ENCODE measurements at places on chromosomes 7 and 10.
A peak's percentile ranks its signal among the peaks of the same experiment; 100 is the strongest.

- no peak for DNase-seq
Measured at GRCh38 chr10:62636825-62637248, 167.7 kb upstream of the ADO start.

- DNase-seq: no peak
Measured at GRCh38 chr10:118020365-118020764, 26.4 kb downstream of the RAB11FIP2 start.

DNA sequence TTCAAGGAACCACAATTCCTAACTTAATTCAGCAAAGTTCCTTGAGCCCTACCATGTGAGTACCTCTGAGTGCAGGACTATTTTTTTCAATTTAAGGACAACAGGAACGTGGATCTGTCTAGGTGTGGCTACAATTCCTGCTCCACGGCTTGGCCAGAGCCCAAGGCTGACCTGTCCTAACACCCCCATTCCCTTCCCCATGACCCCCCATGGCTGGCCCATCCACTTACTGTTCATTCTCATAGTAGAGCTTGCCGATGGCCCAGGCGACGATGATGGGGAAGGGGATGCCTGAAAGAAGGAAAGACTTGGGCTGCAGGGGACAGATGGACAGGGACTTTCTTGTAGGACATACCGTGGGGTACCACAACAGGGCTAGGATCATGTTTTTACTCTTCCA lies 20.3 kb downstream of the CRHR2 start:
- no peak for DNase-seq

GRCh38 chr10:83538047-83538446 lies 601.3 kb upstream of the GHITM start:
- DNase-seq: no peak

- DNase-seq: peak; percentile 55
Measured at GRCh38 chr10:1476455-1476803, 260.9 kb downstream of the ADARB2 start.

GRCh38 chr10:61262486-61263261 lies 190.5 kb downstream of the TMEM26 start:
- DNase-seq: no peak

- no peak for DNase-seq
Measured at GRCh38 chr10:86300931-86301830, 65.4 kb downstream of the GRID1 start.

DNA sequence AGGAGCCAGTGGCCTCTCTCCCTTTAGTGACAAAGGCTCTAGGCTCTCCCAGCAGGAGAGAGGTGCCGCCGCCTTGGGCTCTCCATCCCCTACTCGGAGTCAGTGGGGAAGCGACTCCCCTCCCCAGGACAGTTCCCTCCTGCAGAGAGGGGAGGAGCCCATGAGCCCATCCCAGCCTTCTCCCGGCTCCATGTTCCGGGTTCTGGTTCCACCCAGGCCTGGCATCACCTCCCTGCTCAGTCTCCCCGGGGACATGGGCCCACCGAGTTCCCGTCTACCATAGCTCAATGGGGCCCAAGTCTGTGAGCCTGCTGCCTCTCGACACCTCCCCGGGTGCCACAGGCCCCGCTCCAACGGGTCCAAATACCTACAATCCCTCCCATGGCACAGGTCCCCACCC lies 66.5 kb upstream of the DNAAF5 start:
- no peak for DNase-seq

GRCh38 chr7:80711531-80711930 lies 73.1 kb downstream of the CD36 start:
- peak; percentile 25 for DNase-seq

- DNase-seq: no peak
Measured at GRCh38 chr7:129751916-129752315, 140.4 kb downstream of the NRF1 start.

DNA sequence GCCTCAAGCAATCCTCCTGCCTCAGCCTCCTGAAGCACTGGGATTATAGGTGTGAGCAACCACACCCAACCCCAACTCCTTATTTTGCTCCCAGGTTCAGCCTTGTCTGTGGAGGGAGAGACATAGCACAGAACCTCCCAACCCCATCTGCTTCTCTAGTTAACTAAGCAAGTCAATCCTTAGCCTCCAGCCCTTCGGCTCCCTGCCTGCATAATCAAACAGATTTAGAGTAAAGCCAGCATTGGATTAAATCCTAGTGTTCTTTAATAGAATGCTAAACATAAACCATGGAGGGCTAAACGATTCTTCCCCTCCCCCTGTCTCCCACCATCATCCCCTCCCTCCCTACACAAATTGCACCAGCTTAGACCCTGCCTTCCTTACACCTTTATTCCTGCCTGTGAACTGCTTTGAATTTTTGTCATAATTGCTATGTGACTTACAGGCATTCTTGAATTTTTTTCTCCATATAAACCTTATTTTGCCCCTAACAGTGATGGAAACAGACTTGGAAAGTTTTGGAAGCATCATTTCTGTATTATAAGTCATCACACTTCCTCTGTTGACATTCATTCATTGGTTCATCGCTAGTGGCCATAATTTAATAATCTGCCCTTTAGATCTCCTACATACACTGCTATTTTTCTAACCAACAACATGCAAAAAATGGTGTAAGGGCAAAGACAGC lies 72.6 kb upstream of the TOMM7 start:
- no peak for DNase-seq

DNA sequence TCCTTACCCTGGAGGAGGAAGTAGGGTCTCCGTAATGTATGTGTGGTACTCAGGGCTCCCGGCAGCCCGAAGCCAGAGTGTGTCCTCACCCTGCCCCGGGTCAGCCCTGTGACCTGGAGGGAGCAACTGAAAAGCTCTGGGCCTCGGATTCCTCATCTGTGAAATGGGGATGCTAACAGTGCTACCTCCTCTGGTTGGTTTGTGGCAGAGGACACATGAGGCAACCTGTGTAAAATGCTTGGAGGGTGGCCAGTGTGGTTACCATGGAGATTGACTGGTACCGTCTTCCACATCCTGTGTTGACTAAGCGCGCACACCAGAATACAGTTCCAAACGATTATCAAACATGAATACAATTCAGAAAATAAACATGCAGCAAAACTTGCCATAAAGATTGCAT lies 163.8 kb upstream of the KLF6 start:
- no peak for DNase-seq

DNA sequence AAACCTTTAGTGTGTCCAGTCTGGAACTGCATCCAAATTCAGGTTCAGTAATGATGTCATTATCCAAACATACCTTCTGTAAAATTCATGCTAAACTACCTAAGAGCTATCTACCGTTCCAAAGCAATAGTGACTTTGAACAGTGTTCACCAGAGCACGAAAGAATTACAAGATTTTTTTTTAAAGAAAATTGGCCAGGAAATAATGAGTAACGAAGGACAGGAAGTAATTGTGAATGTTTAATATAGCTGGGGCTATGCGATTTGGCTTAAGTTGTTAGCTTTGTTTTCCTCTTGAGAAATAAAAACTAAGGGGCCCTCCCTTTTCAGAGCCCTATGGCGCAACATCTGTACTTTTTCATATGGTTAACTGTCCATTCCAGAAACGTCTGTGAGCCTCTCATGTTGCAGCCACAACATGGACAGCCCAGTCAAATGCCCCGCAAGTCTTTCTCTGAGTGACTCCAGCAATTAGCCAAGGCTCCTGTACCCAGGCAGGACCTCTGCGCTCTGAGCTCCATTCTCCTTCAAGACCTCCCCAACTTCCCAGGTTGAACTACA lies 694 bp upstream of the FAS start:
- peak; percentile 44 for DNase-seq

GRCh38 chr7:121020249-121020988 lies 31.9 kb downstream of the CPED1 start:
- no peak for DNase-seq

DNA sequence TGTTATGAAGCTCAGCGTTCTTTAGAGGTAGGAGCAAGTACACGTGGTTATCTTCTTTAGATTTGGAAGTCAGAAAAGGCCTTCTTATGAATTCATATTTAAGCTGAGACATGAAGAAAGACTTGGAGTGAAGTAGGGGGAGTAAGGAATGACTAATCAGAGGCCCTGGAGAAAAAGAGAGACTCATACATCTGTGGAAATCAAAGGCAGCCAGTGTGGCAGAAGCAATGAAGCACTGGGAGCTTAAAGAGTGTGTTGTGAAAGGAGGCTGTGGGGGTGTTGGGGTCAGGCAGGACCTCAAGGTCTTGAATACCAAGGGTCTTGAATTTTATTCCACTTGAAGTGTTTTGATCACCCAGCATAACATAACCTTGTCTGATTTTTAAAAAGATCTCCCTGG lies 35.7 kb upstream of the FGL2 start:
- no peak for DNase-seq

- DNase-seq: no peak
Measured at GRCh38 chr7:157621131-157621681, 284.4 kb downstream of the DNAJB6 start.

- peak; percentile 62 for DNase-seq
Measured at GRCh38 chr7:40604601-40605438, 470.0 kb downstream of the SUGCT start.
